ENCODE measurements at places on chromosomes 6 and 20. TPM values are rescaled to one million over a fixed set of nuclear protein-coding genes. Genes with fewer than 3 reads are reported as not detected.

TREM1 gene
- 1.4 TPM for total RNA-seq

NFS1 gene
- 31.5 TPM for total RNA-seq

ME1 gene
- total RNA-seq, result 3.3 TPM

KHDRBS2 gene
- 0.76 TPM for total RNA-seq

KIAA1755 gene
- 5.1 TPM for total RNA-seq

PRL gene
- not detected for total RNA-seq

MYL9 gene
- total RNA-seq, result 294 TPM

TULP4 gene
- 114 TPM for total RNA-seq

UNC5CL gene
- total RNA-seq, result 53.7 TPM

DNA sequence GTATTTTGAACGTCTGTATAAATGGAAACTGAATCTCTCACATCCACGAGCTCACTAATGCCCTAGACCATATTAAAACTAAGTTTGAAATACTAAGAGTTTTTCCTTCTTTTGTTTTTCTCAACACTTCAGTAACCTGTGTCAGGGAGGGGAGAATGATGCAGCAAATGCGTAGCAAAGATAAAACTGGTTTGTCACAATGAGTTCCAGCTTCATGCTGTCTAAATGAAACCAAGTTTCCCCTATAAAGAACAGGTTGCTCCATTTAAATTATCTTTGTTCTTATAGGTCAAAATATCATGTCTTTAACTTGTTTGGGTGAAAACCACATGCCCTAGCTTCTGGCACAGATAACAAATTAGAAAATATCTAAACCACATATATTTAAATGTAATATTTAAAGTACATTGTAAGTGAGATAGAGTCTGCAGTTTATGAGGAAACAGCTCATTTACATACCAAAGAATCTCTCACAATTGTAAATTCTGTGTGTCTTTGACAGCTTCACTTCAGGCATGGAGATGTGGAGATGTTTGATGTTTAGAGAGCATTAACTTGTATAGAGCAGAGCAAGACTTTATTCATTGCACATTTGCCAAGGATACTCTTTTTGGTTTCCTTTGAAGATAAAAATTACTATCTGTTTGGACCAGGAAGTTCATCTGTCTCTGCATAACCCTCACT is 7.3 kb downstream of the TRDN start:
- DNase-seq, result no peak

DNA sequence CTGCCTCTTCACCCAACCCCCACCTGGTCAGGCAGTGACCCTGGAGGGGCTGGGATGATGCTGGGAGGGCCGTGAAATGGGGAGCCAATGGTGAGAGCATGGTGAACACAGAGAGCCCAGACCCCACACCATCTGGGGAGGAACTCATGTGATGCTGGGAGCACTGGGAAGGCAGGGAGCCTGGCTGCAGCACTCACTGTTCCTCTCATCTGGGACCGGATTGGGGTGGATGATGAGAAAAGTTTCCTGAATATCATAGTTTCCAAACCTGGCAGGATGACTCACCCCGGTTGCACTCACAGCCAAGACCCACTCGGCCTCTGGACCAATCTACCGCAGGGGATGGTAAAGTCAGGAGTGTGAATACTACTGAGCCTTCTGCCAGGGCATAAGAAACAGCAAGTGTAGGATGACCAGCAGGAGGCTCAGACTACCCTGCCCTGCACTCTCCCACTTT is 21.8 kb downstream of the ULBP1 start:
- no peak for DNase-seq

DNA sequence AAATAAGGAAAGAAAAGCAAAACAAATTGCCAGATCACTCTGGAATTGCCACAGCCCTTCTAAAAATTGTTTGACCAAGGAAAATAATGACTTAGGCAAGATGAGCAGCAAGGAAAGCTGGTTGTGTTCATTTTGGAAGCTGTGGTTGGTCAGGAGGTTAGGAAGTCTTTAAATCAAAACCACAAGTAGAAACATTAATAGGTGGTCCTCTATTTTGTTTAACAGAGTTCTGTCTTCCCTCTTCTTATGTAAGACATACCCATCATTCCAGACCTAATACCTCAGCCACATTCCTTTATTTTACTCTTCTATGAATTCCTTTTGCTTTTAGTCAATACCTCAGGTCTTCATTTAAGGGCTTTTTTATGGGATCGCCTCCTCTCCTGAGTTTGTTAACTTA is 422.2 kb upstream of the PLCB4 start:
- no peak for DNase-seq

GRCh38 chr20:60713396-60713795 is 538.7 kb upstream of the CDH4 start:
- no peak for DNase-seq

- DNase-seq, result no peak
These were observed 289.3 kb downstream of the KIF16B start for GRCh38 chr20:16283978-16284377.

DNA sequence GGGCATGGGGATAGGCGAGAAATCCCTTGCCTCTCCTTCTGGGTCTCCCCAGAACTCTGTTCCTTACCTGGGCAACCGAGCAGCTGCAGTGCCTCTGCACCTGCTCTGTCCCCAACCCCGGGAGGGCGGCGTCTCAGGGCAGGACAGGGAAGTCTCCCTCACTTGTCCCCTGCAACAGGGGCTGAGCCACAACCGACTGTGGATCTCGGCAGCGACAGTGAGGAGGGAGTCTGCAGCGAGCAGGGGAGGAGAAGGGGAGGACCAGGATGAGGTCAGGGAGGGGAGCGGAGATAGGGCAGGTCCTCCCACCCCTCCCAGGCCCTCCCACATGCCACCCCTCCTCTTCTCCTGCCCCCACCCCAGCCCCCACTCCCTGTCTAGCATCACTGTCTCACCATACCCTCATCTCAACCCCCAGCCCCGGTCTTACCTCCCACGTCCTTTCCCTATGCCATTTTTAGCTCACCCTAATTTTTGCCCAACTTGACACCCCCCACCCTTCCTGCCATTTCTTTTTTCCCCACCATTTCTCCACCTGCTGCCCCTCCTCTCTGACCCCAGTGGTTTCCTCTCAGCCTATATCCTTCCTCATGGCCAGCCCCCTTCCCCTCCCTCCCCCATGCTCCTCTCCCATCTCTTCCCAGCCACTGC is at the start of gene TNXB:
TNXB (minus strand) TSS at position 225 of the 651 bp plus-strand sequence. CDS start 11,140 bp downstream, outside the sequence.
- DNase-seq, result no peak

- DNase-seq, result no peak
These were observed 3.5 kb downstream of the NUP153 start for GRCh38 chr6:17703256-17703694.

DNA sequence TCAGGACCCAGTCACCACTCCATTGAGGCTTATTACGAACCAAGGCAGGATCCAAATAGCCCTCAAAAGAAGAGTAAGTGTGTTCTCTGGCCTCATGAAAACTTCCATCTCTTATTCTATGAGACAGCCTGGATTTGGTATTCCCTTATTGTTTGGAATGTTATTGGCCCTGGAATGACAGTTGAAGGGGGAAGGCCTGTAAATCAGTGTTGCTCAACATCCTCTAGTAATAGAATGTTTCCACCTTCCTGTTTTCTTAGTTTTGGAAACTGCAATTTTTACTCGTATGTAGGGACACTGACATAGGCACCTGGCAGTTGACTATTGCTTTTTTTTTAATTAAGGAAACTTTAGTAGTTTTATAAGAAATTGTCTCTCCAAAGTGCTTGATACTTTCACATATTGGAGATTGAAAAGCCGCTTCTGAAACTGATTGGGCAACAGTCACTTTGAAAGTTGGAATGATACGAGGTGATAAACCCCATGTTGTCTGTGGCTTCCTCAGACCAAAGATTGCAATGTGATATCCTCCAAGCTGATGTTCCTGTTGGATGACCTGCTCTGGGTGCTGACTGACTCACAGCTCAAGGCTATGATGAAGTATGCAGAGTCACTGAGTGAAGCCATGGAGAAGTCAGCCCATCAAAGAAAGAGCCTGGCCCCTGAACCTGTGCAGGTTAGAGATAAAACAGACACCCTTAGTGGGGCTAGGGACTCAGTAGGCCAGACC is 43.1 kb downstream of the BLTP3A start:
- no peak for DNase-seq

DNA sequence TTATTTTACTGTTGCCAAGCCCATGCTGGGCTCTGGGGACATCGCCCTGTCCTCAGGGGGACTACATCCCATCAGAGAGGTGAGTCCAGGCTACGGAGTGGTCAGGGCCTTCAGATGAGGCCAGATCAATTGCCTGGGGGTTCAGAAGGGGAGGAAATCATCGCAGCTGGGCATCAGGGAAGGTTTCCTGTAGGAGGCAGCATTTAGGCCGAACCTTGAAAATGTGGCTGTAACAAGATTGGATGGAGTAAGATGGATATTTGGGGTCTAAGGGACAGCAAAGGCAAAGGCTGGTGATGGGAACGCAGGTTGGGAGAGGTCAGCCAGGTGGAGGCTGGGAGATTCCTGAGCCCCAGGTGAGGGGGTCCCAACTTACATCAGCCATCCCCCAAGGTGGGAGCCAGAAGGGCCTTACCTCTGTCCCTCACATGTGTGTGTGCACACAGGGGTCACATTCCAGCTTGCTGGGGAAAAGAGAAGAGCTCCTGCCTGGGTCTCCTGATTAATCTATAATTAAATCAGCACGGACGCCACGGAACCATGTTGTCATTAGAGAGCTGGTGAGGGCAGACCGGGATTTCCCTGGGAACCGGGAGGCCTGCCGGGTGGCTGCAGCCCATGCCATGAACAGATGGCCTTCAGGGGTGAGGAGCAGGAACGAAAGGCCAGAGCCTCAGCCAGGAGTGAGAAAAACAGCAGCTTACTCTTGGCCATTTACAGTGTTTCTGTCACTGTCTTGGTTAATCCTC is 30.5 kb upstream of the DLGAP4 start:
- no peak for DNase-seq
